ENCODE measurements at places on chromosomes 3 and 15.

DNA sequence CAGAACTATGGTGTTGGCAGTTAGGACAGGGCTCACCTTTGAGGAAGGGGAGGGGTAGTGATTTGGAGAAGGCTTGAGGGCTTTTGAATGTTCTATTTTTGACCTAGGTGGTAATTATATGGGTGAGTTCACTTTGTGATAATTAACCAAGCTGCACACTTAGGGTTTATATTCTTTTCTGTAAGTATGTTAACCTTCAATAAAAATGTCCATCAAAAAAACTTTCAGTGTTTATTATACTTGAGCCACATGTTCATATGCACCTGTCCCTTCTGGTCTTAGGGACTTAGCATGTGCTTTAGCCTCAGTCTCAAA lies 28.4 kb downstream of the PDE8A start:
- DNase-seq = no peak

- DNase-seq = no peak
Observed at GRCh38 chr3:29312960-29313452, 32.1 kb downstream of the RBMS3 start.

DNA sequence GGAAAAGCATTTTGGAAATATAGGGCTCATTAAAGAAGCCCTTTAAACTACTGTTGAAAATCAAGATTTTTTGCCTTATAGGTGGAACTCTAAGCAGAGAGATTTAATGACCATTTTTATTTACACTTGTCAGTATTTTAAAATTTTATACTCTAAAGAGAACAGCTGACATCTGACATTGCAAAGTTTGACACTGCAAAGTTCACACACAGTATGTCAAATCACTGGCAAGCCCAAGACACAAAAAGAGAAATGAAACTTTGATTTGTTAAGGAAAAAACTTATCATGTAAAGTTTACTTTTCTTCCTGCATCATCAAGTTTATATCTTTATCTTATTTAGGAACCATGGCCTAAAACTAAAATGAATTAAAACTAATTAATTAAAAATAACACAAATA lies 40.2 kb downstream of the DPH6 start:
- no peak for DNase-seq

GRCh38 chr3:10286596-10287295 lies 6.0 kb downstream of the GHRL start:
- no peak for DNase-seq

DNA sequence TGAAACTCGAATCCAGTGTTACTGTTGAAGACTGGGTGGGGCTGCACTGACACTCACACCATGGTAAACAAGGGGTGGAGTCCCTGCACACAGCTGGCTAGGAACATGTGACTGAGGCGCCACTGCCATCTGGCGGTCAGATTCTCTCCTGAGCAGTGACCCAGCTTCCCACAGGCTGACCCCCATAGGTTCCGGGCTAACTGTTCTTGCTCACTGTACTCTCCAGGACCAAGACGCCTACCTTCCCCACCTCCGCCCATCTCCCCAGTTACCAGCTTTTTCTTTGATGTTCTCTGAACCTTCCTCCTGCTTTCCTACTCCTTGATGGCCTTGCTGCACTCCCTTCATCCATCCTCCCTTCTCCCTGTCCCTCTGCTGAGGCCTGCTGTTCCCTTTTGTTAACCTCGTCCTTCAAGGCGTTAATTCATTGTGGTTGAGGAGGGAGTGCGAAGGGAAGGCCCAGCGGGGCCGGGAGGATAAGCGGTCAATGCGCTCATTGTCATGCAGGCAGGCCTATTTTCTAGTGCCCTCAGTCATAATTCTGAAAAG lies 115.2 kb downstream of the ATP8B4 start:
- no peak for DNase-seq
